ENCODE measurements at places on chromosomes 6 and 20.

- DNase-seq, result no peak
These were observed 154.8 kb downstream of the TFAP2B start for GRCh38 chr6:50973464-50973863.

DNA sequence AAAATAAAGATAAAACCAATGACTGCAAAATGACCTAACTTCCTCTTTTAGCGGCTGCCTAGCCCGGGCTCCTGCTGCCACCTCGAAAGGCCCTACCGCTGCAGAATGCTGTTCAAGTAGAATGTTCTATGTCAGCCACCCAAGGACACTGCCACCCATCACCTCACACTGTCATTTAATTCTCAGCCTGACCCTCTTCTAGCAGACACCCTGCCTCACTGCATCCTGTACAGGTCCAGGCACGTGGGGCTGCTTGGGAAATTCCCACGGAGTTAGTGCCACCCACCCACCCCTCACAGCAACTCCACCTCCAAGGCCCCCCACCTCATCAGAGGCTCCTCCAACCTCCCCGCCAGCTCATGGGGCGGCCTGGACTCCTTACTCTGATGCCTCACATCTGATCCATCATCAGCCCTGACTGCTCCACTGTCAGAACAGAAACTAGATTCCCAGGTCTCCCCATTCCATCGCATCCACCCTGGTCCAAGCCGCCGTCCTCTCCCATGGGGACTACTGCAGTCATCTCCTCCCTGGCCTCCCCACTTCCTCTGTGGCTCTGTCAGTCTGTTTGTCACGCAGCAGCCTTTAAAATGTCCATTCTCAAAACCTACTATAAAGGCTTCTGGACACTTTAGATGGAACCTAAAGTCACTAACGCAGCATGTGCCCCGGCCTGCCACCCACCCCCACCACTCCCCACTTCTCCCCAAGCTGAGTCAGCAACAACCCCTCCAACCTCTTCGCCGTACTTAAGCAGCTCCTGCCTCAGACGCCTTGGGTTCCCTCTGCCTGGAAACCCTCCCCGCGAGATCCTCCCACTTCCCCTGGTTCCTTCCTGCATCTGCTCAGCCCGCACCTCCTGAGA, 17.0 kb downstream of the NFATC2 start:
- peak; percentile 19 for DNase-seq

DNA sequence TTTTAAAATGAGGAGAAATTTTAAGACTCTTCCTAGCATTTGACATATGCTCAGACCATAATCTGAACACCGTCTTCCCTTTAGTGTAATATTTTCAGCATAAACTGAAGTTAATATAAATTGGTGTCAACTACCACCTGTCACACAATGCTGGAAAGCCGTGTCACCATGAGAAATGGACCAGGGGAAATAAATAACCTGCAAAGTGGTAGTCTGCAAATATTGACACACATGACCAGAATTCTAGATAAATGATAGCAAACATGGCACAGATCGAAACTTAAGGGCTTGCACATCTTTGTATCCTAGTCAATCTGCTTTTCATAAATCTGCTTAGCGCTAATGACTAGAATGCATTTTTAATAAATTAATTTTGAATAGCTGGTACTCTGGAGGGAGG, 191.9 kb downstream of the CD83 start:
- no peak for DNase-seq

- DNase-seq, result no peak
These were observed 52.2 kb downstream of the ADGB start for GRCh38 chr6:146650799-146651481.

DNA sequence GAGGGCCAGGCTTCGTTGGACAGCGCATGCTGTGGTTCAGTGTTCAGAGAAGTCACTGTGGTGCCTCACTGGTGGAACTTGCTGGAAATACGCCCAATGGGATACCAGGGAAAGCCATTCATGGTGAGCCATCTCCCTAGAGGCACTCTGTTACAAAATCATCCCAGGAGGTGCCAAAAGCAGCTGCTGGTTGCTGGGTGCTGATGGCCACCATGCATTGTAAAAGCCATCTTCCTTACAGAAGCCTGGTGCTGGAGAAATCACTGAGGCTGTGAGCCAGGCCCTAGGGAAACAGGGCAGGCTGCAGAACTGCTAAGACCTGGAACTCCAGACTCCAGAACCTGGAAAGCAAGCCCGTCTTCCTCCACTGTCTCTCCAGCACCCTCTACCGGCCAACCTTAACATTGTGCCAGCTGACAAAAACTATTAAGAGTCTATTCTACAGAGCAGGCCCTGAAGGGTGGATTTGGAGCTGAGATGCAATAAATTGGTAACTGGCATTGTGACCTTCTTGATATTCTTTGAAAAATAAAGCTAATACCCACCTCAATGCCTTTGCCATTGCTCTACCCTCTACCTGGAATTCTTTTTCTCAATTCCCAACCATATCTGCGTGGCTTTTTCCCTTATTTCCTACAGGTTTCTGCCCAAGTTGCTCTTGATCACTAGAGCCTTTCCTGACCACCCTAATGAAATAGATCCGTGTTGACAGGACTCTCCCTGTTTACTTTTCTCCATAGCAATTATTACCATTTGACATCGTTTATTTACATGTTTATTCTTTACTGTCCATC, 18.5 kb downstream of the SNRPB start:
- DNase-seq, result peak; percentile 89

- no peak for DNase-seq
These were observed 1.3 kb upstream of the UNC5CL start for GRCh38 chr6:41040101-41040939.

DNA sequence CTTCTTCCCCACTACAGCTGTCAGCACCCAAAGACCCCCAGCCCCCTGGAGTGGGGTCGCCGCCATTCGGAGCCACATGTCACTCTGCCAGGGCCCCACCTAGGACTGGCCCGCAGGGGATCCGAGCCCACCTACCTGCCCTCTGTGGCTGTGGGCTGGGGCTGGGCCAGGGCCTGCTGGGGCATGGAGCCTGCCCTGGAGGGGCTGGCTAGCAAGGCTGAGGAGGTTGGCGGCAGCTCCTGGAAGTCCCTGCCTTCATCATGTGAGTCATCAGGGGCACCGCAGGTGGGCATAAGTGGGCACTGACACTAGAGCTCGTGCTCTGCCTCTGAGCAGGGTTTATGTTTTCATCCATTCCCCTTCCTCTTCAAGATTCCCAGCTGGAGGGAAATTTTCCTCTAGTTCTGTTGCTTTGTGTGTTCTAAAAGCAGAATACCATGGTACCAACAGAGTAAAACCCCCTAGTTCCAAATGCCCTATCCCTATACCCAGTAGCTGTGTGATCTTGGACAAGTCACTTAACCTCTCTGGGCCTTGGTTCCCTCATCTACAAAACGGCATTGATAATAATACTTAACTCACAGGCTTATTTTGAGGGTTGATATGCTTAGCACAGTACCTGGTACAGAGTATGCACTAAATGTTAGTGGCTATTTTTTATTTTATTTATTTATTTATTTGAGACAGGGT, 8.7 kb upstream of the FANCE start:
- DNase-seq, result no peak

DNA sequence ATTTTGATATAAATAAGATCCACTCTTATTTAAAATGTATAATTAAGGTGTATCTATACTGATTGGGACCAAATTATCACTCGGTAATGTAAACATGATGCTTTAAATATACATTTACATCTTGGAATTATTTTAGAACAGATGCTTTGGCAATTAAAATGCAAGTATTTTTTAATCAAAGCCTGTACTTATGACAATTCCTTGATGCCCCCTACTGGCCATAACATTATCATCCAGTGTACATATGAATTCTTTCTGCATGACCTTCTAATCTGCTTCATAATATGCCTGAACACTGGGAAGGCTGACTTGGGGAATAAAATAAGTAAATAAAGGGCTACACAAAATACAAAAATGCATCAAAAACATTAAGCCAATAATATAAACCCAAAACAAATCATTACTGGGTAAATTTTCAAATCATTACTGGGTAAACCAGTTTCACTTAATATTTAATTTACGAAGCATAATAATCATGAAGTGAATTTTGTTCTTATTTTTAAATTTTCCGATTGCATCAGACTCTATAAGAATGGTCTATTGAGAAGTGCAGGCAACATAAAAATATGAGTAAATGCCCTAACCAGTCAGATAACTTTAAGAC, 65.1 kb downstream of the CGA start:
- DNase-seq, result no peak

DNA sequence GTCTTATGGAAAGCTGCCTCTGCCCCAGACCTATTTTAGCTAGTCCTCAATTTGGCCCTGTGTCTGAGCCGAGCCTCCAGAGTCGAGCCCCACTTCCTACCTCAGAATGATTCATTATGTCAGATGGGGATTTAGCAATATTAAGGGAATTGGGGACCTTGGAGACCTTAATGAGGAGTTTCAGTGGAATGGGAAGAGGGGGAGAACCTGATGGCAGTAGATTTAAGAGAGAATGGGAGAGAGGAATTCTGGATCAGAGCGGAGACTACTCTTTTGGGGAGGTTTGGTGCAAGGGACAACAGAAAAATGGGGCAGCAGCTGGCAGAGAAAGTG, 63.5 kb downstream of the EFHC1 start:
- no peak for DNase-seq

DNA sequence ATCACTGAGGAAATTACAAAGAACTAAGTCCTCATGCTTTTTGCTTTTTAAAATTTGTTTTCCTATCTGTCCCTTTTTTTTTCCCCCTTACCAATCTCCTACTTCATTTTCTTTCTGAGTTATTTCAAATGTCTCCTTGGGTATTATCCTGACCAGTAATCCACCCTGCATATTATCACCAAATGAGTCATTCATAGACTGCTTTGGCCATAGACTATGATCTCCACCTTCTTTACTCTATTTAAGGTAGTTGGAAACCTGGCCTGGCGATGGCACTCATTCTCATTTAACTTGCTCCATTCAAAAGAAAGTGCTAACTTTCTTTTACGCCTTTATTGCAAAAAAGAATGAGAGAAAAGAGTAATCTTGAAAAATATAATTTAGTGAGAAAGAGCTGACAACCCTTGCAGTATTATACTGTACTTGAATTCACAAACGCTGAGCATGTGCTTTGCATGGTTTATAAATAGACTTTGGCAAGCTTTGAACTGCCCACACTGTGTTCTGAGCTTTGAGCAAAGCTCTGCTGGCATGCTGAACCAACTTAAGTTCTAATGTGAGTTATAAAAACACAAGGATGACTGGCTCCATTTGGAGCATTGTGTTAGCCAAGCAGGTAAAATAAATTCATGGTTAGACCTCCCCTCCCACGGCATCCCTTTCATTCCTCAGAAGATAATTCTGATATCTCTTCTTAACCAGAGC, 198.9 kb downstream of the NKAIN2 start:
- DNase-seq, result no peak

DNA sequence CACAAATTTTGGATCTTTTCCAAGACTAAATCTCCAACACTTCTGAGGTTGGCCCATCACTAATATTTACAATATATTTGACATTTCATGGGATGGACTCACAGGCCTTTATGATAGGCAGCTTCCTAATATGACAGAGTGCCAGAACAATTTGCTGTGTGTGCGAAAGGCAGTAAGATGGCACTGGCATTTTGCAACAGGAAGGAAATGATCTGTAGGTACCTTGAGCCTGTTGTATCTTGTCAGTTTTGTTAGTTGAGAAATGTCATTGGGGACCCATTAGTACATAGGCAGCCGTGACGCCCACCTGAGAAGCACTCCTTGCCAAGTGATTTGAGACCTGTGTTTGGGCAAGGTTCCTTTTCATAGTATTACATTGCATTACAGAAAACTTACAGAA, 153.4 kb upstream of the HEY2 start:
- no peak for DNase-seq

DNA sequence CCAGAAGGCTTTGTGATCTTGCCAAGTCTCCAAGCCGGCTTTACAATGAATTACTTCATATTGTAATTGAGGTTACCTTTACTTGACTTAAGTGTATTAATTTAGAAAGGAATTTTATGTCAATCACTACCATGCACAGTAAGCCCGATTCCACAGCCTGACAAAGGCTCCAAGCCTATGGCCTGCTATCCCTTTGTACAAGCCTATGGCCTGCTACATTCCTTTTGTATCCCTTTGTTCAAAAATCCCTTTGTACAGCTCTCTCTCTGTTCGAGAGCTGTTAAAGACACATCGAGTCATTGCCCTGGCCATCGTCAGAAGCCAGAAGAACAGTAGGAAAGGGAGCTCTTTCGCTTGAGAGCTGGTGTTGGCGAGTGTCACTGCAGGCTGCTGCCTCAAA, 2.7 kb upstream of the EDN3 start:
- no peak for DNase-seq

GRCh38 chr6:1737463-1738311, 128.0 kb downstream of the FOXC1 start:
- no peak for DNase-seq

Data from endothelial cell (in vitro differentiated cells).